AG08395 (cell line): ENCODE measurements at places on chromosomes 4 and X.

- no peak for DNase-seq
Observed at GRCh38 chrX:71017396-71017939, 50.7 kb downstream of the SNX12 start.

- no peak for DNase-seq
Observed at GRCh38 chr4:47801481-47802002, 36.3 kb downstream of the CORIN start.

DNA sequence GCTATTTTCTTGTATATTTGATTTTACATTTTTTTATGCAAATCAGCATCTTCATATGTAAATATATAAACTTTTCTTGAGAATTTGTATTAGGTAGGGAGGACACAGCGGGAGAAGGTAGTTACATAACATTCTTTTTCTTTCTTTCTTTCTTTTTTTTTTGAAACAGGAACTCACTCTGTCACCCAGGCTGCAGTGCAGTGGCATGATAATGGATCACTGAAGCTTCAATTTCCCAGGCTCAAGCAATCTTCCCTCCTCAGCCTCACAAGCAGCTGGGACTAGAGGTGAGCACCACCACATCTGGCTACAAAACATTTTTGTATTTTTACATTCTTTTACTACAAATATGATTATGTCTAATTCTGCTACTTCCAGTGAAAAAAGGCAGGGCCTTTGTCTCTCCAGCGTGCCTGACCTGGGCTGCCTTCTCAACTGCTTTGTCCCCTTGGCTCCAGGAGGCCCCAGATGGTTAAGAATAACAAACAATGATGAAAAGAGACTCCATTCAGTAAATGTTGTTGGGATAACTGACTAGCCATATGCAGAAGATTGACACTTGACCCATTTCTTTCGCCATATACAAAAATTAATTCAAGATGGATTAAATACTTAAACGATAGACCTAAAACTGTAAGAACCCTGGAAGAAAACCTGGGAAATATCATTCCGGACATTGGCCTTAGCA, 46.5 kb upstream of the FAT4 start:
- DNase-seq = no peak

DNA sequence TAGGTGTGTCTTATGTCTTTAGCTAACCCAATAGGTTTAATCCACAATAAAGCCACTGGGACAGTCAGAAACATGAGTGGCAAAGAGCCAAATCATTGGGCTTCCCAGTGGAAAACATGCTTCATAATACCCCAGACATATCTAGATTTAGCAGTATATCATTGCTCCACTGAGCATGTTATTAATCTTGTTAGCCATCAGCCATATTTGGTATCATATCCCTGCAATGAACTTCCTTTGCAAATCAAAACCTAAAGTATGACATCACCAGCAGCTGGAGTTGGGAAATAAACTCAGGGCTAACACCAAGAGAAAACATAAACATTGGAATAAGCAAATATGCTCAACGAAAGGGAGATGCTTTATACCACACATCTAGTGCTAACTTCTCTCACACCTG, 280.8 kb upstream of the NOCT start:
- peak; percentile 35 for DNase-seq

DNA sequence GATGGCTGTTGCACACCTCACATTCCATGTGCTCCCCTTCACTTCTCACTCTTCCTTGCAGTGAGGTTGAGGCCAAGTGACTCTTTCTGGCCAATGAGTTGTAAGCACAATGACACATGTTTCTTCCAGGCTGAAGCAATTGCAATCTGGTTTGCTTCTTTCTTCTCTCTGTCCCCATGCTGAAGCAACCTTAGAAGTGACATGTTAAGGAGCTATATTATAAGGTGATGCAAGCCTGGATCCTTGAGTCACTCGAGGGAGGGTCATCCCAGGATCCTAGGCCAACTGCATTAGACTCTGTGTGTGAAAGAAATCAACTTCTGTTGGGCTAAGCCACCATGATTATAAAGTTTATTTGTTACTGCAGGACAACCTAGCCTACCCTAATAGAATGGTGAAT, 45.5 kb upstream of the HS3ST1 start:
- DNase-seq = no peak

DNA sequence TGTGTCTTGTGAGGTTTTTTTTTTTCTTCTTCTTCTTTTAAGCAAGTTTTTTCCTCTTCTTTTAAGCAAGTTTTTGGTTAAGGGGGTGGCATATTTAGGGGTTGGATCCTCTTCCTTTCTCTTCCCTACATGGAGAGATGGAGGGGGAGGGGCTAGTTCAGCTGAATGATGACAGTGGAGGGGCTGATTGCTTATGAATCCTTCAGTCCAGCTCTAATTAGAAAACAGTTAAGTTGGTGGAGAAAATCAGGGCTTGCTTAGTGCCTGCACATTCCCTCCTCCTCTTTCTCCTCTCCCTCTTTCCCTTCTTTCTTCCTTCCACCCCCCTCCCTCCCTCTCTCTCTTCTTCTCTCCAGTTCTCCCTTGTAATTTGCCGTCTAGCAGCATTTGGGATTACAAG, 4.4 kb upstream of the HAND2 start:
- DNase-seq = no peak

DNA sequence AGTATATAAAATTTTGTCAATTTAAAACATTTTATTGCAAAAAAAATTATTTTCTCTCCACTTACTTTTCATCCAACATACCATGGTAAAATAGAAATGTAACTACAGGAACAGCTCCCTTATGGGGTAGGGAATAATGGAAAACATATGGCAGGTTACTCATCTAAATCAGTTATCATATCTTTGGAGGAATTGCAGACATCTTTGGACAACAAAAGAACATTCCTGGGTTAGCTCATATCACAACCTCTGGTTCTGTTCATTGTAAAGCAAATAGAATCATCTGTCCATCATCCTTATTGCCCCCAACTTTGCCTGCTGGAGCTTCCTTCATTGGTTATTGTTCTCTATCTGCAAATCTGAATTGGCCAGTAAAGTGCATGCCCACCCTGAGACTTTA, 387.5 kb upstream of the GRID2 start:
- no peak for DNase-seq

GRCh38 chr4:66694739-66695138, 850.6 kb downstream of the CENPC start:
- DNase-seq = no peak
